ENCODE measurements at places on chromosomes 2 and 18.

DNA sequence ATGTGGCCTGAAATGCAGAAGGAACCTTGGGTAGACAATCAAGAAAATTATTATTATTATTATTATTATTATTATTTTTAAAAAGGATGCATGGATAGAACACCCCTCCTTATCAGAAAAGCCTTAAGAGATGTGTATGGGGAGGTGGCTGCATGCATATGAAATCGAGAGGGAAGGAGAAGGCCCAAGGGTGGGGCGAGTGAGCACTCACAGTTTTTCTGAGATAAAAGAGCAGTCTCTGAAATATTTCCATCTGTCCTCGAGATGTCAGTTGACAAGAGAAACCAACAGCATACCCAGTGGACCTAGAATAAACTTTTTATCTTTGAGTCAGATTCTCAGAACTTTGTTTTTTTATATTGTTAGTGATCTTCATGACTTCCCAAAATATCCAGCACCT lies 282.9 kb downstream of the GPD2 start:
- no peak for DNase-seq

DNA sequence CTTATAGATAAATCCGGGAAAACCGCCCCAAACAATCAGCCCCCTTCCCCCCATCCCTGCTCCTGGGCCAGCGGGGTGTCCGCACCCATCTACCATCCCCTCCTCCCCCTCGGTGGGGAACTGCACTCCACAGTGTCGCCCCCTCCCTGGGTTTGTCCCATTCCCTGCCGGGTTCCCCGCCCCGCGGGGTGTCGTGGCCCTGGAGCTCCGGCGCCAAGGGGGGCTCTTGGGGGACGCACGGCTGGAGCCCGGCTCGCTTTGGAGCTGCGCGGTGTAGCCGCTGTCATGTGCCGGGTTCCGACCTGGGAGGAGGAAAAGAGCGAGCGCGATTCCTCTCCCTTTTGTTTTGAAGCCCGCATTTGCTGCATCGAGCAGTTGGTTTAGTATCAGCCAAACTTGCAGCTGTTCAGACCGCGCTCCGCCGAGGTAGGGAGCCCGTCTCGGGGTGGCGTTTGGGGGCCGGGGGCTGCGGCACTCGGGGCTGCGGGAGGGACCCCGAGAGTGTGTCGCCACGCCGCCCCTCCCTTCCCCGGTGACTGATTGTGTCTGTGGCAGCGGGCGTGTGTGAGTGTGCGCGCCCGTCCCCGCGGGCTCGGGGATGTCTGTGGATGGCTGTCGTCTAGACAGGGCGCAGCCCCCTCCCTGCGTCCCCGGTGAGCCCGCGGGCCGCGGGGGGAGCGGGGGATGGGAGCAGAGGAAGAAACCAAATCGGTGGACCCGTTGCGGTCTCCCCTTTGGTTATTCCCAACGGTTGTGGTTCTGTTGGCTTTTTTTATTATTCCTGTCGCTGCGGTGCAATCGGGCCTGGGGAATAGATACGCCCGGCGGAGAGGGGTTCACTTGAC lies 797 bp downstream of the CTIF start:
- peak; percentile 44 for DNase-seq

- DNase-seq: no peak
Observed at GRCh38 chr2:47054868-47055267, 100.2 kb downstream of the STPG4 start.

DNA sequence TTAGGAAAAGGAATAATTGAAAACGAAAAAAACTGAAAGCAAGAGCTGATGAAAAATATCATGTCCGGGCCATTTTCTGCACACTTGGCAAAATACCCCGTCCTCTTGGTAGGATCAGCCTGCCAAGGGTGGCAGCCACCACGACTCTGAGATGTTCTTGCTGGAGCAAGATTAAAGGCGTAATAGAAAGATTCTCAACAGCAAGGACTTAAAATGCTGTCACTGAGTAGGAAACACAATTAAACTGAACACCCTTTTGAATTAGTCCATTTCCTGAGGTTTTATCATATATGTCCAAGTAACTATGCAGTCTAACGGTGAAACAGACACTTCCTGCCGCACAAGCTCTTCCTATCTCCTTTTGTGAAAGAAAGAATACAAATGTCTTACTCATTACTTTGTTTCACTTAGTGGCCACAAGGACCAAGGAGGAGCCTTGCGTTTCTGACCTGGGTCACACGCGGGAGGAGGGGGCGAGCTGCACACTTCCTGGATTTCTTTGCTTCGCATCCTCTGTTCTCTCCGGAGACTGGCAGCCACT lies 222.7 kb downstream of the PIEZO2 start:
- DNase-seq: no peak

DNA sequence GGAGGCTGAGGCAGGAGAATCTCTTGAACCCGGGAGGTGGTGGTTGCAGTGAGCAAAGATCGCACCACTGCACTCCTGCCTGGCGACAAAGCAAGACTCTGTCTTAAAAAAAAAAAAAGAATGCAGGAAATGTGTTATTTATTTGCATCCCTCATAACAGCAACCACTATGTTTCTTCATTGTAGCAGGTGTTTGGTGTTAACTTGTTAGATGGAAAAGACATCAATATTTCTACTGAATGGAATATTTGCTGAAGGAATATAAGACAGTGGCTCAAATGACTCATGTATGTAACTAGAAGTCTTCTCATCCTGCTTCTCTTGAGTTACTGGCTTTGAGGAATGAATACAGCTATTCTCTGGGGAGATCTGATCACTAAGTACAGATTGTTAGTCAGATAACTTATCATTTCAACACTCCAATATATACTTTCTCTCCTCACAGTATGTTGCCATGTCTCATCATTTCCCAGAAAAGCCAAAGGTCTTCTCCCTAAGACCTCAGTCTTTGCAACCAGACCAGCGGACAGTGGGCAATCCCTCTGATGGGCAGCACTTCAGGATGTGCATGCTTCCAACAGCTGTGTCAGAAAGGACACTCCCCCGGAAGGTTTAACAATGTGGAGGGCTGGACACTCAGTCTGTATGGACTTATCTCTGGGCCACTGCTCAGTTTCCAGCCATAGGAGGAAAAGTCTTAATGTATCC lies 104.4 kb upstream of the STK17B start:
- no peak for DNase-seq

DNA sequence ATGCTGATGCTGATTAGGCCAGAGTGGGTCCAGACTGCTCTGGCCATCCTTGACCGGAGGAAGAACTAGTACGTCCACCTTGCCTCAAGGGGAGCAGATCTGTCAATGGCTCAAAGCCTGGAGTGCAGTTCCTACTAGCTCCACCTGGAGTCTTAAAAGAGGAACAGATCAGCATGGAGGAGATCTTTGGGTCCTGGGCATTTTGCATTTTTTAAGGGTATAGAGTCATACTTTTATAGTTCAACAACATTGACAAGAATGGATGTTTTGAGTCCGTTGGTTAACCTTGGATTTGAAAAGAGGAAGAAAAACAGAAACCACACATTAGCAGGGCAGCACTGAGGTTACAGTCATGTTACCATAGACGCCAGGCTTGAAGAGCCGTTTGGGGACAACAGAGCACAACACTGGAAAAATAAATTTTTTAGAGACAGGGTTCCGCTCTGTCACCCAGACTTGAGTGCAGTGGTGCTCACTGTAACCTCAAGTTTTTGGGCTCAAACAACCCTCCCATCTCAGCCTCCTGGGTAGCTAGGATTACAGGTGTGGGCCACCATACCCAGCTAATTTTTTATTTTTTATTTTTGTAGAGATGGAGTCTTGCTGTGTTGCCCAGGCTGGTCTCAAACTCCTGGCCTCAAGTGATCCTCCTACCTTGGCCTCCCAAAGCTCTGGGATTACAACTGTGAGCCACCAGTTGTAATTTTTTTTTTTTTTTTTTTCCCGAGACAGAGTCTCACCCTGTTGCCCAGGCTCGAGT lies 78.5 kb downstream of the PRKCE start:
- peak; percentile 35 for DNase-seq
